ENCODE measurements at places on chromosomes 1 and 21.

DNA sequence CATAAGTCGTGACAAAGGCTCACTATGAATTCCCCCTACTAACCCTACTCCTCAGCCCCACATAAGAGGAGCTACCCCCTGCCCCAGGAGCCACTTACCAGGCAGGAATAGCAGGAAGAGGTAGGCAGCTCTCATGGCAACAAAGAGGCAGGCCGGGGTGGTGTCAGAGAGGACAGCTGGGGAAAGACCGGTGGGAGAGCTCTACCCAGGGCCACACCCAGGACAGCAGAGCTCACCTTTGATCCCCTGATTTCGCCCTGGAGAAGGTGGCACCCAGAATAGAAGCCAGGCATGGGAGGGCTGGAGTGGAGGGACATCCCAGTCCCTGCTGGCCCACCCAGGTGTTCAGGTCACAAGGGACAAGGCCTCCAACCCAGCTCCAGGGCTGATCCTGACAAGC, 2.3 kb downstream of the MFAP2 start:
- no peak for DNase-seq

DNA sequence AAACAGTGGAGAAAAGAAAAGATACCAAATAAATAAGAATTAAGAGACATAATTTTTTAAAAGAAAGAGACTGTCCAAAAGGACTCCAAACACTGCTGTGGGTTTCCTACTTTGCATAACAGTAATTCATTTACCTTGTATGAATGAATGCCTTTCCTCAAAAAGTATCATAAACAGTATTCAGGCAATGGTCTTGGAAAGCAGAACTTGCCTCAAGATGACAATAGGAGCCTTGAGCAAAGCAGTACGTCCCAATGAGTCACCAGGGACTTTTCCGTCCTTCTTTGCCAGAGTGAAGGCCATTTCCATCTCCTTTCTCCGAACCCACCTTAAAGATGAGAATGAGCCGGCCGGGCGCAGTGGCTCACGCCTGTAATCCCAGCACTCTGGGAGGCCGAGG, 186.4 kb downstream of the ZBTB18 start:
- DNase-seq: no peak

DNA sequence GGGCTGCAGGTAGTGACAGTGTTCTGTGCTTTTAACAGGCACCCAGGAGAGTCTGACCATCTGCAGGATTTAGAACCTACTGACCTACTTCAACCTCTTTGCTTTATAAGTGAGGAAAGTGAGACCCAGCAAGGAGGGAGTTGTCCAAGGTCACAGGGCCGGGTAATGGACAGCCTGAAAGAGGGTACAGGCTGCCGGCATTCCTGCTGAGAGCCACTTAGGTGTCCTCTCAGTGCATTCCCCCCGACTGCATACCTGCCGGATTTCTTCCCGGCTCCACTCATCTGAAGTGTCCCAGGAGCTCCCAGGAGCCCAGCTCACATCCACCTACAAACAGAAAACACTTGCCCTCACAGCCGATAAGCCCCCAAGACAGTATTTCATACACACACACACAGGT, 13.9 kb downstream of the PHLDA3 start:
- no peak for DNase-seq

DNA sequence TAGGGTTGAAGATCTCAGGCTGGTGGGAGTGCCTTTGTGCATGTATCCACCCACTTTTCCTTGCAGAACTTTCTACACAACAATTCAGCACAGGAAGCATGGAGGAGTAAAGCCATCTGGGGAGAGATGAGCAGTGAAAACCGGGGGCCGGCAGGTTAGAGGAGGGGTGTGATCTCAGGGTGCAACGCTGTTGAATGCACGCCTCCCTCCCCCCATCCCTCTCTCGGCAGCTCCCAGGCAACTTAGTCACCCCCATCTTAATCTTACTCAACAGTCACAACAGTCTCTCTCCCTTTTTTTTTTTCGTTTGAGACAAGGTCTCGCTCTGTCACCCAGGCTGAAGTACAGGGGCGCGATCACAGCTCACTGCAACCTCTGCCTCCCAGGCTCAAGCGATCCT, 16.6 kb upstream of the ABCG1 start:
- no peak for DNase-seq

DNA sequence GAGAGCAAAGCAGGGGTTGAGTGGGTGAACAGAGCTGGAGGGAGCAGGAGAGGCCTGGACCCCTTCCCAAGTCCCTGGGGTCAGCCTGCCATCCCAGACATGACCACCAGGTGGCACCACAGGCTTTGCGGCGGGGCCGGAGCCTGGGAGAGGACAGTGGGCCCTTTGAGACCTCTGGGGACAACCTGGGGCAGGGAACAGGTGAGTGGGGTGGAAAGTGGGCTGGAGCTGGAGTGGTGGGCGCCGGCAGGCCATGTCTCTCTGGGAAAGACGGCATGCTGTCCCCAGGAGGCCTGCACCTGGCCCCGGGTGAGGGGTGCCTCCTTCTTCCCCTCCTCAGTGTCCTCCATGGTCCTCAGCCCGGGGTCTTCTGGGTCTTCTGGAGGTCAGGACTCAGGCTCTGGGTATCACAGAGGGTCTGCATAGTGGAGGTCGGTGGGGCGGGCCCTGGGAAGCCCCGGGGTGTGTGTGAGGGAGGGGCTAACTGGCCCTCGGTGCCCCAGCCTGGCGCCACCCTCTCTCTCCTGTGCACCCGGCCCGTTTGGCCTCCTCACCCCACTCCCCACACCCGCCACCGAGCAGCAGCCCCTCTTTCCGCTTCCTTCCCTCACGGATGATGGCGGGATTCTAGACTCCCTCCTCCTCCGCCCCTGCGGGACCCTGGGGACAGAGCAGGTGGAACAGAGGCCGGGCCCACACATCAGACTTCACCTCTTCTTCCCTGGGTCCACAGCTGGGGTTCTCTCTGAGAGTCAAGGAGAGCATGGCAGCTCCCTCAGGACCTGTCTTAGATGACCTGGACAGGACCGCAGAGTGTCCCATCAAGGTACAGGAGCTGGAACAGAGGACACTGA, 28.5 kb upstream of the PKP1 start:
- DNase-seq: peak; percentile 81

GRCh38 chr1:214453109-214453722, 98.2 kb downstream of the PTPN14 start:
- no peak for DNase-seq

DNA sequence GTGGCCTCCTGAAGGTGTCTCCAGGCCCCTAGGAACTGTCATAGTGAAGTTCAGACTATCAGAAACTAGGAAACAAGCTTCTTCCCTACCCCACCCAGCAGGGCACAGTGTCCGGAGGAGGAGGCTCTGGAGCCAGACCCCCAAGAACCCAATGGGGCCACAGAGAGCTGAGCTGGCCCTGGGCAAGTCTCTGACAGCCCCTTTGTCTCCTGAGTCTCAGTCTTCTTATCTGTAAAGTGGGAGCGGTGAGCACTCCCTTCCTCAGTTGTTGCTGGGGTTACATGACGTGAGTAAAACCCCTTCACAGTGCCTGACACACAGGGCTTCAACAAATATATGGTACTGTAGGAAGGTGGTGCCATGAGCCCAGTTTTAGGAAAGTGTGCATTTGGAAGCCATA, 675.8 kb downstream of the MATN1 start:
- no peak for DNase-seq

DNA sequence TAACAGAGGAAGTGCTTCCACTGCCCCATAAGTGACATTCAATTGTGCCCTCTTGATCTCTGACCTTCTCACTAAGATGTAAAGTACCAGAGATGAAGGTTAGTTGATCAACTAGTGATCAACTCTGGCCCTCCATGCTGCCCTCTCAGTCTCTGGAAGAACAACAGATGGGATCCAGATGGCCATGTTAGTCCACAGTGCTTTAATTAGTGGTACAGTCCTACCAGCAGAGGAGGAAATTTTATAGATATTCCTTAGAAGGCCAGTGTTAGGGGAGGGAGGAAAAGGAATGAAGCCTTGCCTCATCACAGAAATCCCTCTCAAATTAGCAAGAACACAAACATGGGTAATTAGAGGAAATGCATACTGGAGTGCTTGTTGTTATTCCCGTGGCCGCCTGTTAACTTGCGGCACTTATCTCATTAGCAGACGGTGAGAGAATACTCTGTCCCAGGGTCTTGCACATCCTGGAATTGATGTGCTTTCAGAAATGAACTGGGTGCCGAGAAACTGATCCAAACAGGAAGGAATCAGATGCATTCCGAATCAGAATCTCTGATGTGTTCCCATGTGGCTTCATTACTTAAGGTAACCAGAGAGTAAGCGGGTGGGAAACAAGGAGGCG, 91.1 kb upstream of the RGS4 start:
- no peak for DNase-seq

GRCh38 chr1:171061425-171062143, 29.1 kb upstream of the FMO3 start:
- DNase-seq: no peak

- DNase-seq: no peak
These were observed 327.5 kb upstream of the POGK start for GRCh38 chr1:166511761-166512160.

DNA sequence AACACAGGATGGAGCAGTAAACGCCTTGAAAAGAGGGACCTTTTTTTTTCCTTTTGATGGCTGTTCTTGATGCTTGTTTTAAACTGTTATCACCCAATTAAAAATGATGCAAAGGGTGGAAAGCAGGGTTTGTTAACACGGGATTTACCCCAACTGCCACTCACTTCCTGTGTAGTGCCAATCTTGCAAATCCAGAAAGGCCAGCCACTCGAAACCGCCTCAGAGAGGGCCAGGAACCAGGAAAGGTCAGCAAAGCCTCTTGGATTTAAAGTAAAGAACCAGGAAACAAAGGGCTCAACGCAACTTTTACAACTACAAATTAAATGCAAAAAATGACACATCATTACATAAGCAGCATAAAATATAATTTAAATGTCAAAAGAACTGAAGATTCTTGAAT, 347.4 kb downstream of the PDE4B start:
- DNase-seq: no peak

Data from activated naive CD8-positive, alpha-beta T cell treated with anti-CD3 and anti-CD28 coated beads, Interleukin-2, amount 50 U/mL, for 24 hours (primary cell).